ENCODE measurements at places on chromosomes 11 and 22.
A peak's percentile ranks its signal among the peaks of the same experiment; 100 is the strongest.

DNA sequence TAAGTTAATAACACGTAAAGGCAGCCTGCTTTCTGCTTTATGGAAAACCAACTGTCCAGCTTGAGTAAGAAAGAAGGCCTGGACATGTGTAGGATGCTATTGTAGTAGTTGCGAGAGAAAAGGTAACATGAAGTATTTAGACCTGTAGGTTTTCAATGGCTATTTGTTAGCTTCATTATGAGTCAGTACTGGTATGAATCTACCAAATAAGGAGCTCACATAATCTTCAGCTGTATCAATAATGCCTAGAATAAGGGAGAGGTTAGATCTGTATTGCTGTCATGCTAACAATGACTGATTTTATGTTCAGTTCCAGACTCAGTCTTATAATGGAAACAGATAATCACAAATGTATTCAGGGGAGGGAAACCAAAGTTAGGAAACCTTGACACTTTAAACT is 550.3 kb downstream of the CNTN5 start:
- DNase-seq: no peak

- no peak for DNase-seq
Measured at GRCh38 chr22:47280301-47280700, 517.9 kb downstream of the TBC1D22A start.

DNA sequence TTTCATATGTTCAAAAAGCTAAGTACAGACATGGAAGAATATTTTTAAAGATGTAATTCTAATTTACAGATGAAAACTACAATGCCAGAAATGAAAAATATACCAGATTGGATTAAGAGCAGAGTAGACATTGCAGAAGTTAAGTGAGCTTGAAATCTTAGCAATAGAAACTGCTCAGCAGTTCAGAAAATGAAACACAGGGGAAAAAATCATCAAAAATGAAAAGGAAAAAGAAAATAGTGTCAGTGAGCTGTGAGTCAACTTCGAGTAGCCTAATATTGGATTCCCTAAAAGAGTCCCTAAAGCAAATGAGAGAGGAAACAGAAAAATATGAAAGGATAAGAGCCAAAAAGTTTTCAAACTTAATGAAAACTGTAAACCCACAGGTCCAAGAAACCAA is 25.8 kb upstream of the IL10RA start:
- no peak for DNase-seq

GRCh38 chr11:16052750-16053149 is 303.6 kb downstream of the SOX6 start:
- no peak for DNase-seq

GRCh38 chr11:83827940-83828554 is 541.9 kb upstream of the CCDC90B start:
- peak; percentile 67 for DNase-seq

GRCh38 chr11:36233204-36233603 is 56.0 kb downstream of the COMMD9 start:
- DNase-seq: peak; percentile 72

GRCh38 chr11:15006139-15006759 is 34.1 kb upstream of the CALCA start:
- peak; percentile 51 for DNase-seq

Measured in astrocyte of the spinal cord (primary cell).